Putamen (tissue), 1 donor: ENCODE measurements at places on chromosomes 2 and 18.
A peak's percentile ranks its signal among the peaks of the same experiment; 100 is the strongest.

DNA sequence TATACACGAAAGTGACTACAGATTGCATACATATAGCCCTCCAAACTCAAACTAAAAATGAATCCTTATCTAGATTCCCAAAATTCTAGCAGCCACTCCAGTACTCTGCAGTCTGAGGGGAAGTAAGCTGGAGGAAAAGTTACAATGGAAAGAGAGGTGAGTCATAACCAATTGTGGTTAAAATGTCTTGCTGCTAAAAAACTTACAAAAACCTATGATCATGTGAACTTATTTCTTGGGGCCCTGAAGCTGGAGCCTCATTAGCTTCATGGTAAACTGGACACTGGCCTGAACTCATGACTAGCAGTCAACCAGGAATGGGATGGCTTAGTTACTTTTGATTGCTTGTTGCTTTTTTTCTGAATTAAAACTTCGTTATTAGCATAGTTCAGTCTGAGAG lies 175.9 kb downstream of the SLC4A3 start:
- no peak for DNase-seq

GRCh38 chr2:218516614-218517013 lies 51.5 kb downstream of the USP37 start:
- no peak for DNase-seq

GRCh38 chr2:136407952-136408318 lies 290.0 kb upstream of the CXCR4 start:
- DNase-seq: no peak

GRCh38 chr2:241061275-241061674 lies 40.8 kb downstream of the MTERF4 start:
- DNase-seq: no peak

DNA sequence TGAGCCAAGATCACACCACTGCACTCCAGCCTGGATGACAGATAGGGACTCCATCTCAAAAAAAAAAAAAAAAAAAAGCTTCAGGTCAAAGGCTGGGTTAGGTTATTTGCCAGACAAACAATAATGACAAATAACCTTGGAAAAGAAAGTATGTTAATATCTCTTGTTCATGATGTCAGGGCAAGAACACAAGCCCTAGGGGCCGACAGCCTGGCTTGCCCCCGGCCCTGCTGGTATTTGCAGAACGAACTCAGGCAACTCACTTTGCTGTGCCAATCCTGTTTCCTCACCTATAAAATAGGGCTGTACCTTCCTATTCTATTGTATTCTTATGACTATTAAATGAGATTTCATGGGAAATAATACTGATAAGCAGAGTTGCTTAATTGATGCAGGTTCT lies 75.4 kb upstream of the CDC42EP3 start:
- no peak for DNase-seq

GRCh38 chr18:36476433-36476832 lies 178.9 kb downstream of the FHOD3 start:
- no peak for DNase-seq

GRCh38 chr2:212919238-212919637 lies 232.2 kb downstream of the IKZF2 start:
- DNase-seq: no peak

- peak; percentile 53 for DNase-seq
Observed at GRCh38 chr18:24488824-24489493, 28.5 kb downstream of the HRH4 start.

DNA sequence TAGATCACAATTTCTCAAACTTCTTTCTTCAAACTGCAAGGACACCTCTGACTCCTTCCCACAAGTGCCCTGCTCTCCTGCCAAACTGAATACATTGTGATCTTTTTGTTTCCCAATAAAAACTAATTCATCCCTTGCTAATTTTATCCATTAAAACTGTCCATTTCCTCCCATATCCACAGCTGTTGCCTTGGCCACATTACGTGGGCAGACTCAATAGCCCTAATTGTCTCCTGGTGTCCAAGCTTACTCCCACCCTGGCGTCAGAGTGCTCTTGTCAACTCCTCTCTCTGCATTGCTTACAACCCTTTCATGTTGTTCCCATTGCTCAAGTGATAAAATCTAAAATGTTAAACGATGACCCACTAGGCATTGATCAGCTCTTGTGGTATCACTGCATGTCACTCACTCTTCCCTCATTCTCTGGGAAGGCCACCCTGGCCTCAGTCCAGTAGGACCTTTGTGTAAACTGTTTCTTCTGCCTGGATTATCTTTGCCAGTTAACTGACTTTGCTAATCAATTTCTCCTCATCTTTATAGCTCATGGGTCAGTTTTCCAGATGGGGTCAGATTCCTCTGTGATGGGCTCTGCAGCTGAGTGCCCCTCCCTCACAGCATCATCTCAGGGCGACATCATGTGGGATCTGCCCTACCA lies 525.0 kb downstream of the SLC4A3 start:
- DNase-seq: no peak

GRCh38 chr2:150486539-150487484 lies 655 bp downstream of the RND3 start:
- no peak for DNase-seq

- DNase-seq: no peak
Observed at GRCh38 chr2:140234116-140234515, 1453.9 kb upstream of the NXPH2 start.

GRCh38 chr2:160251569-160251968 lies 51.5 kb upstream of the ITGB6 start:
- no peak for DNase-seq

GRCh38 chr2:69791045-69791444 lies 38.4 kb upstream of the GMCL1 start:
- DNase-seq: no peak

DNA sequence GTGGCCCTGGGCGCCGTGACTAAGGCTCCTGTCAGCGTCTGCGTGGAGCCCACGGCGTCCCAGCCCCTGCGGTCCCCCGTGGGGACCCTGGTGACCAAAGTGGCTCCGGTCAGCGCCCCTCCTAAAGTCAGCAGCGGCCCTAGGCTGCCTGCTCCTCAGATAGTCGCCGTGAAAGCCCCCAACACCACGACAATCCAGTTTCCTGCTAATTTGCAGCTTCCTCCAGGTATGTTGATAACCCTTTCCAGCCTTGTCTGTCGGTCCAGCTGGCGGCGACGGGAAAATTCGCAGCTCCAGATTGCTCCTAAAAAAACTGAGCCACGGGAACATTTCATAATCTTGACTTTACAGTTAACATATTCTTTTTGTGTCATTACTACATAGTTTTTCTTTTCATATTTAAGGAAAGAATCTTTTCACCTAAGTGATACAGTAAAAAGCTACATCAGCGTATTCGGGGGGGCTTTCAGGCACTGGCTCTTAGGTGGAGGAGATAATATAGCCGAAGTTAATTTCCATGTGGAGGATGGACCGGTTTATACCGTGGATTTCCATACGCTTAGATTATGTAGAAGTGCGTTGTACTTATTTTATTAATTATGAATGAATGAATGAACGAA lies 916 bp downstream of the TAF4B start:
- DNase-seq: no peak

GRCh38 chr18:48074929-48075706 lies 144.7 kb upstream of the SMAD2 start:
- peak; percentile 75 for DNase-seq

- DNase-seq: no peak
Observed at GRCh38 chr2:210859314-210859713, 302.9 kb downstream of the CPS1 start.

DNA sequence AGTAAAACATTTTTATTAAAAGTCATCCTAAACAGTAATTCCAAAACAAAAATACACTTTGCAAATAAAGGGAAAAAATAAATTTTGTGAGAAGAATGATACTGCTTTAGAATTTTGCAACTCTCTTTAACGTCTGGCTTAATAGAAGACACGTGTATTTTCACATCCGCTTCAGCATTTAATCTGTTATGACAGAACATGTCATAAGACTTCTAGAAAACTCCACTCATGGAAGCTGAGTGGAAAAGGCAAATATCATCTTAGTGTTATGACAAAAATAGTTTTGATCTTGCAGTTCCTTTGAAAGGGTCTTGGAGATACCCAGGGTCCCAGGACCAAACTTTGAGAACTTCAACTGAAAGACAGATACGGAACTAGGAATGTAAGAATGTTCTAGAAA lies 350.1 kb downstream of the NCKAP5 start:
- no peak for DNase-seq

DNA sequence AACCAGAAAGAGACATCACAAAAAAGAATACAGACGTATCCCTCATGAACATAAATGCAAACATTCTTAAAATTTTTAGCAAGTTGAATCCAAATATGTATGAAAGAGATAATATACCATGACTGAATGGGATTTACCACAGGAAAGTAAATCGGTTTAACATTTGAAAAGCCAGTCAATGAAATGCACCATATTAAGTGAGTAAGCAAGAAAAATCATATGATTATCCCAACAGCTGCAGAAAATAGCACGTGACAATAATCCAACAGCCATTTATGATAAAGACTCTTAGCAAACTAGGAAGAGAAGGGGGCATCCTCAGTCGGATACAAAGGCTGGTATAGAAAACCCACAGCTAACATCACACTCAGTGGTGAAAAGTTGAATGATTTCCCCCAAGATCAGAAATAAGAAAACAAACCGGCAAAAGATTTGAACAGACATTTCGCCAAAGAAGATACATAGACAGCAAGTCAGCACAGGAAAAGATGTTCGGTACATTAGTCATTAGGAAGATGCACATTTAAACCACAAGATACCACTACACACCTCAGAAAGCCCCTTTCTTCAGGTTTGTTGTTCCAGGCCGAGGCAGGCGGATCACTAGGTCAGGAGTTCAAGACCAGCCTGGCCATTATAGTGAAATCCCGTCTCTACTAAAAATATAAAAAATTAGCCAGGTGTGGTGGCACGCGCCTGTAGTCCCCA lies 144.3 kb downstream of the INHBB start:
- no peak for DNase-seq

DNA sequence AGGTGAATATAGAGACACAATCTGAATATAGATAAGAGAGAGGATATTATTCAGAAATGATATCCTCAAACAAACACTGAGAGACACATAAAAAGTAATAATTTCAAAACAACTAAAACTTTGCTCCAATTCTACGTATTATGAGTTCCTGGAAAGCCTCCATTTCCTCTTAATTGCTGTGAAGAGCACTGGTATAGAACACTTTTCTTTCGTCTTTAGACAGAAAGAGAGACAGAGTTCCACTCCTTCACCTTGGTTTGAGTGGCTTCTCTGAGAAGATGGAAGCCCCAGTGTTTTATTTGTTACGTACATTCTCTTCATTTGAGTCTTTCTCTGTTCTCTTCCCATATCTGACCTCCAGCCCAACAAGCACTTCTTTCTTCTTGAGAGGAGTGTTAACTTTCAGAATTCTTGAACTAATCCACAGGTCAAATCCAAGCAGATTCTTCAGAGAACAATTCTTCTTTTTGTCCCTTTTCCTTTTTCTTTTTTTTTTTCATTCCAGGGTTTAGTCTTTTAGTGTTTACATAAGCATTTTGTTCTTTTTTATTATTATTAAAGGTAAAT lies 6.4 kb upstream of the PIK3C3 start:
- no peak for DNase-seq

- DNase-seq: no peak
Observed at GRCh38 chr18:74533666-74534065, 634 bp upstream of the CNDP1 start.

DNA sequence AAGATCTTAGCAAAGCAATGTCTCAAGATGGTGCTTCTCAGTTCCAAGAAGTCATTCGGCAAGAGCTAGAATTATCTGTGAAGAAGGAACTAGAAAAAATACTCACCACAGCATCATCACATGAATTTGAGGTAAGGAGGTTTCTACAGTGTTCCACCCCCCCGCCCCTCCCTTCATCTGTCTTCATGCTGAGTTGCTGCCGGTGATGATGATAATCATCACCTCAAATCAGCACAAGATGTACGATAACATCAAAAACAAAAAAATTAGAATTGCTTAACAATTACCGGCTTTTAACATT lies 14.6 kb downstream of the UGP2 start:
- DNase-seq: no peak

DNA sequence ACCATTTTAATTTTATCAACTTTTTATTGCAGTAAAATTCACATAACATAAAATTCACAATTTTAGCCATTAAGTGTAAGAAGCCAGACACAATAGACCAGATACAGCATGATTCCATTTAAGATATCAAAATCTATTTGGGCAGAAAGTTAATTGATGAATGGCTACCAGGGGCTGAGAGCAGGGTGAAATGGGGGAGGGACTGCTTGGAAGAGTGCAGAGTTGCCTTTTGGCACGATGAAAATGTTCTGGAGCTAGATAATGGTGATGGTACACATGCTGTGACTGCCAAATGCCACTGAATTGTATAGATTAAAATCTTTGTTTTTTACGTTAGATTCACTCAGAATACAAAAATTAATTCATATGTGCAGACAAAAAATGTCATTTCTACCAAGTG lies 289.3 kb upstream of the HNMT start:
- DNase-seq: no peak

- peak; percentile 5 for DNase-seq
Observed at GRCh38 chr2:191521608-191522208, 156.2 kb upstream of the NABP1 start.

GRCh38 chr18:3458952-3459853 lies 9.2 kb downstream of the TGIF1 start:
- DNase-seq: peak; percentile 76

- no peak for DNase-seq
Observed at GRCh38 chr18:64518191-64518590, 369.3 kb upstream of the LINC00305 start.

DNA sequence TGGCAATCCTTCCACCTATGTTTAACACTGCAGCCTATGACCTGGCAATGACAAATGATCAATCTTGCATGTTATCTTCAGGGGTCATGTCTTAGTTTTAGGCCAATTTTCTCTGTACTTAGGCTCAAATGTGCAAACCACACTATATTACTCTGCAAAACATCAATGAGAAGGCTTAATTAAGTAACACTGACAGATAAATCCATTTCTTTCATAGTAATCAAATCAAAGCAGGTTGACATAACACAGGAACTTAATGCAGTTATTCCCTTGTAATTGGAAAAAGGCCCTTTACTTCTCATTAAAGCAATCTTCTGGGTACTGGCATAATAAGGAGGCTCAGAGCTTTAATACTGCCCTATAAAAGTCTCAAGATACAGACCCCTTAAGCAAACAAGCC lies 114.4 kb downstream of the TCF4 start:
- DNase-seq: no peak

DNA sequence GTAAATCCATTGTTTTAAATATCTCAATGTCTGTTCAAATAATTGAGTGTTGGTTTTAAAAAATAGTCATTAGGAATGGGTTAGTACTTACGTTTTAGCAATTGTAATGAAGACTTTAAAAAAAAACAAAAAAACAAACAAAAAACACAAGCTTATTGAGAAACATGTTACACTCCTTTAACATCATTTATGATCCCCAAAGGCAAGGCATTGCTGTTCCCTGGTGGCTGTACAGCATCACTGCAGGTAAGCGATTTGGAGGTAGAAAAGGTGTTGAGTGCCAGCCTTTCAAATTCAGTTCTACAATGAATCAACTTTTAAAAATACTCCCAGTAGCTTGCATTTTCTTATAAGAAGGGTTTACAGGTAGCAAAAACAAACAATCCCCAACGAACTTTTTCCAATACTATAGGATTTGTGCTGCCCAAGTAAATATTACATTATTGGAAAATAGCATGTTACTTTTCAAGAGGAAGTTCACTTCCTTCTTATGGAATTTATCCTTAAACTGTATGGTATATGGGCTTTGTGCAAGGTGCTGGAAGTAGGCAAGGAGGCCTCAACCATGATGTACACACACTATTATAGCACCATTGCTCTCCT lies 27.5 kb downstream of the CNRIP1 start:
- DNase-seq: no peak
